ENCODE measurements at places on chromosomes 1 and 21.

DNA sequence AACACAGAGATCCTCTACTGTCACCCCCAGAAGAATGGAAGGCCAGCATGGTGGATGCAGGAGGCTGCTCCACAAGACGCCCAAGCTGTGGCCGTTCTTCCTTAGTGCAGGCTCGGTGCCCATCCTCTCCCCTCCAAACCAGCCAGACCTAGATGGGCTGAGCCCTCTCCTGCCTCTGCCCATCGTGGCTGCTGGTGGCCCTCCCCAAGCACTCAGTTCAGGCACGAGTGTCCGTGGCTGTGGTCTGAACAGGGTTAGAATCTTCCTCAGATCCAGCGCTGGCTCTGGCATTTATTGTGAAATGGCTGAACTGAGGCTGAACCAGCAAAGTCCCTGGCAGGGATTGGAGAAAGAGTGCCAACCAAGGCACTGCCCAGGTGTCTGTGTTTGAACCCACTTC, 59.5 kb downstream of the TRIM11 start:
- no peak for DNase-seq

DNA sequence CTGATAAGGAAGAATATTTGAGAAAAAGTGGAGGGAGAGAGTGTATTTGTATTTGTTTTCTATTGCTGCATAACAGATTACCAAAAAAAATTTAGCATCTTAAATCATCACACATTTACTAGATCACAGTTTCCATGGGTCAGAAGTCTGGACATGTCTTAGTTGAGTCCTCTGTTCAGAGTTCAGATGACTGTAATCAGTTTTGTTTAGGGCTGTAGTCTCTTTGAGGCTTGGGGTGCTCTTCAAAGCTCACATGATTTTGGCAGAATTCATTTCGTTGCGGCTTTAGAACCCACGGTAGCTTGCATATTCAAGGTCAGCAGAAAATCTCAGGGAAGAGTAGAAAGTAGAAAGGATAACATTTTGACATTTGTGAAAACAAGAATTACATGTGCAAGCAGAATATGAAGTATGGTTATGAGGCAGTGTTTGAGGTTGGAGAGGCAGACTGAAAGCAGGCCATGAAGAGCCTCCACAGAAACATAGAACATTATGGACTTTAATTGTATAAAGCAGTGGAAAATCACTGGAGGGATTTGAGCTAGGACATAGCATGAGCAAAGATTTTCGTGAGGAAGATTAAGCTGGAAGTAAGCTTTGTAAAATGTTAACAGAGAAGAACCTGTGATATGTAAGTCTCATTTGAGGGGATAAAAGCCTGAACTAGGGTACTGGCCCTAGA, 110.6 kb upstream of the GPR52 start:
- DNase-seq = no peak

GRCh38 chr1:153401461-153401860, 10.6 kb upstream of the S100A8 start:
- no peak for DNase-seq

GRCh38 chr1:221760911-221761310, 19.0 kb upstream of the DUSP10 start:
- no peak for DNase-seq

GRCh38 chr1:234488054-234489006, 9.4 kb upstream of the TARBP1 start:
- no peak for DNase-seq

- DNase-seq = no peak
These were observed 94.4 kb downstream of the ITPKB start for GRCh38 chr1:226644541-226645176.

GRCh38 chr1:89734442-89734841, 86.4 kb upstream of the LRRC8D start:
- DNase-seq = no peak

GRCh38 chr1:10679496-10680220, 116.8 kb downstream of the CASZ1 start:
- no peak for DNase-seq

GRCh38 chr1:152109231-152109997, 5.8 kb downstream of the TCHH start:
- no peak for DNase-seq

GRCh38 chr1:114219172-114219868, 65.7 kb upstream of the SYT6 start:
- DNase-seq = no peak

DNA sequence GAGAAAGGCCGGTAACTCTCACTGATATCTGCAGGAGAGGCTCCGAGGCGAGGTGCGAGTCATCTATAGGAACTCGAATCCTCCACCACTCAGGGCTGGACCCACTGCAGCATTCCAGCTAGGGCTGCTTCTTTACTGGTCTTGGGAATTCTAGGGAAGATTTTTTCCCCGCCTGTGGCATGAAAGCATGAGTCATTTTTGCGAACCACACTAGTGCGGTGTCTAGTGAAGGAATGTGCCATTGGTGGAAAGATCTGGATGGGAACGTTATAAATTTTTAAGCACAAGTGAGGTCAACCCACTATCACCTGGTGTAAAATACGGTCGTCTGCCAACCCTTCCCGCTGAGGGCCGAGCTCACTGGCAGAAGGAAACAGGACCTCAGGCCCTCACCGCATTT, 49.7 kb downstream of the SYF2 start:
- DNase-seq = no peak

DNA sequence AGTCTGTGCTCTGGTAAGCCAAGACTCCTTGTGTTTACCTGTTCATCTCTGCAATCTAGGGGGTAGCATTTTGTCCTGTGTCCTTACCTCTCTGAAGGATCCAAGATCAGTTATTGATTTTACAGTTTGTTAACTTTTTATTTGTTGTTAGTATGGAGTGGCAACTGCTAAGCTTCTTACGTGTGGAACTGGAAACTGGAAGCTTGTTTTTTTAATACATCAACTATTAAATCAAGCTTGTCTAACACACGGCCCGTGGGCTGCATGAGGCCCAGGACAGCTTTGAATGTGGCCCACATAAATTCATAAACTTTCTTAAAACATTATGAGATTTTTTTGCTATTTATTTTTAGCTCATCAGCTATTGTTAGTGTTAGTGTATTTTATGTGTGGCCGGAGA, 29.2 kb upstream of the MPC2 start:
- DNase-seq = no peak

DNA sequence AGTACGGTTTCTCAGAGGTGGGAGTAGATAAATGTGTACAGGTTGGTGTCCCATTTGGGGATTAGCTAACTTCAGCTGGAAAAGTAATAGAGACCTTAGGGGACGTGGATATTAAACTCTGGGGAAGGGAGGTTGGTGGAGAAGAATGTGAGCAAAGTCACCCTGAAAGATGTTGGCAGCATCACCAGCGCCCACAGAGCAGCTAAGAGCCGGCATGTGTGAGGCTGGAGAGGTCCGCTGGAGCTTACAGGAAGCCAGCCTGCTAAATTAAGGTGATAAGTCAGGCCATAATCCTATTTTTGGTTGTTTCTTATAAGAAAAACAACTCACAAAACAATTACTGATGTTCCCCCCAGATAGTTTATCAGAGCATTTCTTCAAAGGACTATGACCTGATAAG, 12.2 kb downstream of the PTGFRN start:
- DNase-seq = no peak

GRCh38 chr1:58231204-58231603, 315.3 kb downstream of the OMA1 start:
- DNase-seq = no peak

DNA sequence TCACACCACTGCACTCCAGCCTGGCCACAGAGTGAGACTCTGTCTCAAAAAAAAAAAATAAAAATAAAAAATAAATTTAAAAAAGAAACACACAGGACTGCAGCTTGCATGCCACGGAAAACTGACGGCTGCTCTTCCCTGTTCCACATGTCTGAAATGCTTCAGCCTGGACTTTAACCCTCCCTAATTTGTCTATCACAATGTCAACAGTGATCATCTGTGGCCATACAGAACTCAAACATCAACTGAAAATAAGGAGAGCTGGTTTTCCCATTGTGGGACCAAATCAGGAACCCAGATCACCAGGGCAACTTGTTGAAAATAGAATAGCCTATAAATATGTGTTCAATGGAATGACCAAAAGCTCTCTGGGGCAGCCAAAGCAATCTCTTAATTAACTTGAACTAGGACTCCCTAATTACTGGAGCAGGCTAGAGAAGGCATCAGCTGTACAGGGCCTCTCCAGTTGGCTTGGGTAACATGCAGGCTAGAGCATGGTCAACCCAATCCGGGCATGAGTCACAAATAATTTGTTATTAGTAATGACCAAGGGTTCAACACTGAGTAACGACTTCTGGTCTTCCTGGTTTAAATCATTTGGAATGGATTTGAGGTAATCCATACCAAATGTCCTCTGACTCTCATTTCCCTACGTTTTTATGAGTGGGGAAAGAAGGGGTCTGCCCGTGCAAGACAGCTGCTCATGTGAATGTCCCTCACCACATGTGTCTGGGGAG, 62.7 kb upstream of the KAZN start:
- no peak for DNase-seq

- DNase-seq = no peak
These were observed 120.9 kb upstream of the PRDX6 start for GRCh38 chr1:173356191-173356762.

DNA sequence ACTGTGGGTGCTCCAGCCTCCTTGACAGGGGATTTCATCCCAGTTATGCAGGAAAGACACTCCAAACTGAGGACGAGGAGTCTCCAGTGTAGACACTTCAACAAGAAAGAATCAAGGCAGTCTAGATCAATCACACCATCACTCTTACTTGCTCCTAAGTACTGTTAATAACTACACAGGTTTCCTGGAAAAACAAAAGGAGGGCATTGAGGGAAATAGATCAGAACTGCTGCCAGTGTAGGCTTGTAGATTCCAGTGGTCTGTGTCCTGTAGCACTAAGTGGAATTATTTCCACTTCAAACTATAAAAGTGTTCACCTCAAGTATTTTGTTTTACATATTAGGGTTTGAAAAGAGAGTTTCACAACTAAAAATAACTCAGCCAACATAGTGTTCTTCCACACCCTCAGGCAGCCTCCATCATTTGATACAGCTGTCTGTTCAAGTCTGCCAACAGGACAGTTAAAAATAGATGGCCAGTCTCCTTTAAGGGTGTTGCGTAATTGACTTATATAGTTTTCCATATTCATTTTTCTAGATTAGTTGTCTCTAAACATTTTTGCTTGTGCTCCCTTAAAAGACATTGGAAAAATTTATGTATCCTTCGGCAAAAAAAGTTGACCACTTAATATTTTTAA, 32.0 kb upstream of the AGL start:
- DNase-seq = no peak

GRCh38 chr1:101165532-101165931, 71.3 kb upstream of the S1PR1 start:
- no peak for DNase-seq

- no peak for DNase-seq
These were observed 57.5 kb upstream of the IL12RB2 start for GRCh38 chr1:67250051-67250653.

GRCh38 chr1:12616709-12617373, 1.2 kb downstream of the DHRS3 start:
- no peak for DNase-seq

DNA sequence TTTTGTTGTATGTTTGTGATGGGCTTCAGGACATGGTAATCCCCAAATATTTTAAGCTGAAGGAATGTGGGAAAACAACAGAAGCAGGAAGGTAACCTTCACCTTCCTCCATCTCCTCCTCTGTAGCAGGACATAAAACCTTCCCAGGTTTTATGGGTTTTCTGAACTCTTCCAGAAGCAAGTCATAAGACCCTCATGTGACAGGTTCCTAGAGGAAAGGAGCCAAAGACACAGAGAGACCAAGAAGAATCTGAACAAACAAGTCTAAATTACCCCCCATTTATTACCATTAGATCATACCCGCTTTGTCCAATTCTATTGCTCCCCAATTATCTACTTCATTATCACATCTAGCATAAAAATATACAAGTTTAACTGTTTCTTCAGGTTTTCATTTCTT, 28.8 kb downstream of the SCMH1 start:
- DNase-seq = no peak

DNA sequence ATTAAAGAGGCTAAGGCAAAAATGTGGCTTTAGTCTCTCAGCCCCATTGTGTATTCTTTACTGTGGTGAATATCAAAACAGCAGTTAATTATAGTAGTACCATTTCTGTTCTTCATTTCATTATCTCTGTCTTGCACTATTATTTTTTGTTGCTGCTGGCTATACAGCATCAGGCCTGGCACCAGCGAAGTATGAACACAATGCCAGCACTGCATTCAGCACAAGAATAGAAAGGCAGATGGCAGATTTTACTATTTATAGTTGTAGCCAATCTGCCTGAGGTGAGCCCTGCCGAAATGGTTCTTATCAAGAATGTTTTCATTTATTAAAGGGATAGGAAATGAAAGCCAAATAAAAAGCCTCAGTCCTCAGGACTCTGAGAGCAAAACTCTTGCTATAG, 72.1 kb downstream of the GPR52 start:
- no peak for DNase-seq

DNA sequence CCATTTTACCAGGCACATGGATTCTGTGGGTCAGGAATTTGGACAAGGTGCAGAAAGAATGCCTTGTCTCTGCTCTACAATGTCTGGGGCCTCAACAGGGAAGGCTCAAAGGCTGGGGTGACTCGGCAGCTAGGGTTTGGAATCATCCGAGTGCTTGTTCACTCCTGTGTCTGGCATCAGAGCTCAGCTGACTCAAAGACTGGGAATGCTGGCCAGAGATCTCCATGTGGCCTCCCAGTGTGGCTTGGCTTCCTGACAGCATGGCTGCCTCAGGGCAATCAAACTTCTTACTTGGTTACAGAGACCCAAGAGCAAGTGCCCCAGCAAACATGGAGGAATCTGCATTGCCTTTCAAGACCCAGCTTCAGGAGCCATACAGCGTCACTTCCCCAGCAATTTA, 110.5 kb downstream of the TOMM20 start:
- DNase-seq = no peak

- no peak for DNase-seq
These were observed 135.4 kb upstream of the C8B start for GRCh38 chr1:57101209-57101608.

DNA sequence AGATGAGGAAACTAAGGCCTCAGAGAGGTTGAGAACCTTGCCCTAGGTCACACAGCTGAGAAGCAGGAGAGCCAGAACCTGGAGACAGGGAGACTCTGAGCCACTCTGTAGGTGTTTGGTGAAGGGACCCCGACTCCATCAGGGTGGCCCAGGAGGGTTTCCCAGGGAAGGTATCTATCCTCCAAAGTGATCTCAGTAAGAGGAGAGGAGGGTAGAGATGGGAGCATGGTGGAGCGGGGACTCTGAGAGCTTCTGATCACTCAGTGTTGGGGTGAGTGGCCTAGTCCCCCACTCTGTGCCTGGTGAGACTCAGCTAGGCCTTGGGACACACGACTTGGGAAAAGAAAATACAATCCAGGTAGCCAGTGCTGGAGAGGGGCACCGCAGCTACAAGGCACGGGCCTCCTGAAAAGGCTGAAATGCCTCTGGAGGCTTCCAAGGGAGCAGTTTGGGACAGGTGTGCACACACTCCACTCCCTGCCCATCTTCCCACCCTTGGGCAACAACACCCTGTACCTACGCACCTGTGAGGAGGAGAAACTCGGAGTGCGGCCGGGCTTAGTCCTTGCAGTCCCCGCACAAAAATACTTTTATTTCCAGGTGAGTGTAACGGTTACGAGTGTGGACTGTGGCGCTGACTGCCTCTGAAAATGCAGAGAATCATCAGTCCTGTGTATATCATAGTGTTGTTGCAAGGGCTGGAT, 80.8 kb downstream of the CAMK2N1 start:
- no peak for DNase-seq
